ENCODE measurements at places on chromosomes 5 and 9.

- no peak for DNase-seq
Observed at GRCh38 chr5:40258222-40258621, 421.5 kb upstream of the PTGER4 start.

DNA sequence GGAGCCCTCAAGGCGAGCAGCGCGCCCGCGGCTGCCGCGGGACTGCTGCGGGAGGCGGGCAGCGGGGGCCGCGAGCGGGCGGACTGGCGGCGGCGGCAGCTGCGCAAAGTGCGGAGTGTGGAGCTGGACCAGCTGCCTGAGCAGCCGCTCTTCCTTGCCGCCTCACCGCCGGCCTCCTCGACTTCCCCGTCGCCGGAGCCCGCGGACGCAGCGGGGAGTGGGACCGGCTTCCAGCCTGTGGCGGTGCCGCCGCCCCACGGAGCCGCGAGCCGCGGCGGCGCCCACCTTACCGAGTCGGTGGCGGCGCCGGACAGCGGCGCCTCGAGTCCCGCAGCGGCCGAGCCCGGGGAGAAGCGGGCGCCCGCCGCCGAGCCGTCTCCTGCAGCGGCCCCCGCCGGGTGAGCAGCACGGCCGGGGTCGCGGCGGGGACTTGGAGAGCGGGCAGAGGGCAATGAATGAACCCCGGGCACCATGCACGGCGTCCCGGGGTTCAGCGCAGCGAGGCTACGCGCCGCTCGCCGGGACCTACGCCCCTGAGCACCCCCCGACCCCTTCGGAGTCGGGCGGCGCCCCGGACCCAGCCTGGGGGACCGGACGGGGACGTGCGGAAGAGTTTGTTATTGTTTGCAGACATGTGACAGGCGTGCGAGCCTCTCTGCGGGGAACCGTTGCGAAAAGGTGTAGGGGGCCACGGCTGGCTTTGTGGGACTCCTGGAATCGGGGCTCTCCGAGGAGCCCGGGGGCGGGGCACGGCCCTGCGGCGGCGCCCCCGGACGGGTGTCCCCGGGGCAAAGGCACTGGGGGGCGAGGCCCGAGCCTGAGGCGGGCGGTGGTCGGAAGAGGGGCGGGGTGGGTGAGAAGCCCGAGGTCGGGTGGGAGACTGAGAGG is 553 bp downstream of the MAP3K1 start:
- peak; percentile 91 for DNase-seq

DNA sequence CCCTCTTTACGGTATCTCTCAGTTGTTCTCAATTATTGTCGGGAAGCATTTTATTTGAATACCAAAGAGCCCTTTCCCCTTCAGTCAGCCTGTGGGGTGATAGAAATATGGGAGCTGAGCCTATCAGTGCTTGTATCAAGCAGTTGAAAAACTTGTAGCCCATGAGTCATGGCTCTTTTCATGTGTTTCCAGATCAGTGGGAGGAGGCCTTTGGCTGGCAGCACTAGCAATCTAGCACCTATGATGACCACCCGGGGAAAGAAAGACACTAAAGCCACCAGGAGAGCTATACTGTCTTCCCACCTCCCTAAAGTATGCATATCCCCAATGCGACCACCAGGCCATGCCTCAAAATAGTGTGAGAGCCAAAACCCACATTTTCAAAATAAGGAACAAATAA is 696.9 kb upstream of the C9orf72 start:
- DNase-seq = no peak

GRCh38 chr9:90641884-90642487 is 638 bp downstream of the DIRAS2 start:
- DNase-seq = no peak

DNA sequence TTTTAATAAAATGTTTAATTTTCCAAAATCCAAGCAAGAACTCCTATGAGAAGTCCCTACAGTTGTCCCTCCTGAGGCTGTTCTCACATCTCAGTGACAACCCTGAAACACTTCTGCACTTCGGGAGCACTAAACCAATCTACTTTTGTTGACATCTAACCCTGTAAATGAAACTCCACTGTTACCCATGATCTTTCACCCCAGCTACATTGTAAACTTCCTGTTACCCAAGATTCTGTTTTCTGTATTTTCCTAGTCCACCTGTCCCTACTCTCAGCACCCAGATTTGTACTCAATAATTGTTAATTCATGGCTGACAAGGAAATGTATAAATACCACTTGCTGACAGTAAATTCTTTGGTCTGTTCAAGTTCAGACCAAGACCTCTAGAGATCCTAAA is 153.7 kb downstream of the NR2F1-AS1 start:
- DNase-seq = no peak

All from hypothalamus (tissue), 51 donors.